NCI-H510A (cell line): ENCODE measurements at places on chromosomes 16 and 17.

GRCh38 chr17:21213638-21214014 lies 335 bp downstream of the TMEM11 start:
- DNase-seq = peak; percentile 20

GRCh38 chr17:76479515-76480060 lies 12.2 kb downstream of the AANAT start:
- no peak for DNase-seq

DNA sequence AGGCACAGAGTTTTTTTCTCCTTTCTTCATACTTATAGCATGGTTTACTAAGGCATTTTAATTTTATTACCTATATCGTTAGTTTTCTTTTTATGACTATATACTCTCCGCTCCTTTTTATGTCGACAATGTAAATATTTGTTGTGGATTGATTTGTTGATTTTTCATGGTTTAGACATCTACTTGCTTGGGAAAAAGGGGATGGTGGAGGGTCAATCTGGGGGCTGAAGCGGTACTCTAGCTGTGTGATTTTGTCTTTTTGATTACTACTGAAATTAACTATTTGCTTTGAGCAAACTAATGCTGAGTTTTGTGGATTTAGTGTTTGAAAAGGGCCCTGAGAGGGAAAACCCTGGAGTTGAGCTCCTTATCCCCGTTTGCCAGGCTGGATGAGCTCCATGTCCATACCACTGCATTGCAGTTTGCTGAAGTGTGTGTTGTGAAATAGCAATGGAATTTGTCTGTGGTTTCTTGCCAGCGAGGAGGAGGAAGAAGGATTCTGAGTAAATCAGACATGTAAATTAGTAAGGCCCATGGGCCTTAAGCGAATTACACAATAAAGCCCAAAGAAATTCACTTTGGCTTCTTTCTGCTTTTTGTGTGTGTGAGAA lies 72.0 kb downstream of the FTO start:
- DNase-seq = no peak

- DNase-seq = no peak
Measured at GRCh38 chr17:30375661-30376060, 3.1 kb upstream of the CPD start.

DNA sequence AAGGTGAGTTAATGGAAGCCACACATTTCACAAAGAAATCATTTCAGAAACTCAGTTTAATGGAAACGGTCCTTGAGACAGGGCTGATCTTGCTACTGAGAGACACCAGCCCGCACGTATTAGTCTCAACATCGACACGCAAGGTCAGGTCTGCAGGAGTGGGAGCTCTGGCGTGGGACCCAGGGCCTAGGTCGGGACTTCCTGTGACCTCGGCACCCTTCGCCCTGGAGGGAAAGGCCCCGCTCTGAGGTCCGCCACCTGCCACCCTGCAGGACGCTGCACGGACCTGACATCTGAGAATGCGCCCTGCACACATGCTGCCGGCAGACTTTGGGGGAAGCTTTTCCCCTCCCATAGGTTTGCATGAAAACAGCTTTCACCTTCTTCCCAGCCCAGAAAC lies 59.7 kb downstream of the LMF1 start:
- no peak for DNase-seq

DNA sequence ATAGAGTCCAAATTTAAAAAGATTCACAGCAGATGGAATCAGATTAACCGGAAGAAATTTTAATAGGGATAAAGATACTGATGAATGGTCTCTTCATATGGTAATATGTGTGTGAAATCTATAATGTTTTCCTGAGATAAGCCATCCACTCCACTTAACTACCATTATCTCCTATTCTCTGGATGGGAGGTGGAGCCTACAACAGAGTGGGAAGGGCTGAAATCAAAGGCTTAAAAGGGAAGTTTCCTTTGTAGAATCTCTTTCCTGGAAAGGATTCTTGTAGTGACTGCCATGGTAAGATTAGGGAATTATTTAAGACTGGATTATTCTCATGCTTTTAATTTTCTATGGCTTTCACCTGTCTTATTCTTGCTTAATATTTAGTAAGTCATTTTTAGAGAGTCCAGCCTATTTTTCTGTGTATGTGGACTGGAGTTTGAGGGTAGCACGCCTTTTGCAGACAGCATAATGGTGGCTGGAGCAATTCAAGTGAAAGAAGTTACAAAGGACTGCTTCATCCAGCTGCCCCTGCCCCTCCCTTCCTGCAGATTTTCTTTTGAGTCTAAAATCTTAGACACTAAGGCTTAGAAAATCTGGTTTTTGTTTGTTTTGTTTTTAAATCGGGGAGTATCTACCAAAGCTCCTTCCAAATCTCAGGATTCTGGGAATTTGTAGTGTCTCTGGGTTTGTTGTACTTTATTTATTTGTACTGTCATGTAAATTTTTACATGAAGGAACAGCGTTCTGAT lies 26.5 kb downstream of the KAT7 start:
- DNase-seq = no peak

DNA sequence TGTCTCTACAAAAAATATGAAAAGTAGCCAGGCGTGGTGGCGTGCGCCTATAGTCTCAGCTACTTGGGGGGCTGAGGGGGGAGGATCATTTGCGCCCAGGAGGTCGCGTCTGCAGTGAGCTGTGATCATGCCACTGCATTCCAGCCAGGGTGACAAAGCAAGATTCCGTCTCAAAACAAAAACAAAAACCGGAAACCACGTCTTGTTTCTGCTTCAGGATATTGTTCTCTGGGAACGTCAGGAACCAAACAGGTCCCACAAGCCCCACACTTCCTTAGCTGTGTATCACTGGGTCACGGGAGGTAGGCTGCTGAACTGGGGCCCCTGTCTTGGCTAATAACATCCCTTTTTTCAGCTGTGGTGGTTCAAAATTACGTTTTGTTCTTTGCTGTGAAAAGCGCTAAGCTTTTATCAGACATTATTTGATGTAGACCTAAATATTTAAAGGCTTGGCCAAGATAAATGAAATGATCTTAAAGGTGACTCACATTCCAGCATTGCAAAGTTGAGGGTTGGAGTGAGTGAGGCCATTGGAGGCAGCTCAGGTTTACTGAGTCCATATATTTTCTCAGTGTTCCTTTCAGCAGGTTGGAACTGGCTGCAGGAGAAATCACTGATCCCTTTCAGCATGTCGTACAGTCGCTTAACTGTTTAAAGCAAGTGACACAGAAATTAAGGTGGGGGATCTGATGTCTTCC lies 16.4 kb upstream of the SEC14L1 start:
- no peak for DNase-seq

DNA sequence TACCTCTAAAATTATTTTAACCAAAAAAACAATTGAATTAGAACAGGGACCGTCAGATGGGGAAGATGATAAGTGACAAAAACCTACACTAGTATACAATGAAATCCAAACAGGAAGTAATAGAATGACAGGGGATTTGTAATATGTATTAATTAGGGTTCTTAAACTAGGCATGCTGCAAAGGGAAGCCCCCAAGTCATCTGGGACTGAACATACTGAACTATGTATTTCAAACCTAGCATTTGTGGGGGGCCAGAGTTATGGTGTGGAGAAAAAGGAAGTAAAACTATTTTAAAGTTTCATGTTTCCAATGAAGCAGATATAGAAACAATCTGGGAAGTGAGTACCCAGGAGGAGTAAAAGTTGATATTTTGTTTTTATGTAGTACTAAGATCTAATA lies 133.2 kb upstream of the HS3ST3A1 start:
- DNase-seq = no peak

GRCh38 chr16:27339180-27339579 lies 25.4 kb downstream of the IL4R start:
- no peak for DNase-seq

GRCh38 chr16:84526794-84527531 lies 22.5 kb upstream of the MEAK7 start:
- no peak for DNase-seq

DNA sequence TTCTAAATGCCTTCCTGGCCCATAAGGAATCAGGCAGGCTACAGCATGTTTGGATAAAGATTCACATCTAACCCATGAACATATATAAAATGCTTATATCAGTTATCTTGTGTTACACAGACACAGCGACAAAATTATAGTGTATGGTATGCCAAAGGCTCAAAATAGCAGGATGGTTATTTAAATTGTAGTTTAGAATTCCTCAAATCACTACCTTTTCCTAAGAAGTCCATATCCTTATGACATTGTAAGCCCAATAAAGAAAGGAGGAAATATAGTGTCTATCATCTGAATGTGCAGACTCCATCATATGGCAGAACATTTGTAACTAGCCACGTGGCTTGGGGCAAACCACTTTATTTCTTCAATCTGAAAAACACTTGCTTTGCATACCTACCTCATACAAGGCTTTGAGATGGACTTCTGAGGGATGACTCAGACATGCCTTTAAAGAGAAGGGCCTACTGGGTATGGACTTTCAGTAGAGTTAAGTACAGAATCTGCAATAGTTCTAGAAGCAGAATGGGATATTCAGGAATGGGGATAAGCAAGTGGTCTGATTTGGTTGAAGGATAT lies 12.1 kb upstream of the DHX8 start:
- DNase-seq = no peak
